ENCODE measurements at places on chromosomes 3 and 15. TPM values are rescaled to one million over a fixed set of nuclear protein-coding genes. Genes with fewer than 3 reads are reported as not detected.

Gene PIF1
- 1.5 TPM for total RNA-seq

Gene C3orf49
- not detected for total RNA-seq

GRCh38 chr15:70284438-70285214 lies 186.9 kb upstream of the TLE3 start:
- DNase-seq = no peak

- no peak for DNase-seq
Observed at GRCh38 chr3:105579439-105579838, 212.7 kb downstream of the ALCAM start.

DNA sequence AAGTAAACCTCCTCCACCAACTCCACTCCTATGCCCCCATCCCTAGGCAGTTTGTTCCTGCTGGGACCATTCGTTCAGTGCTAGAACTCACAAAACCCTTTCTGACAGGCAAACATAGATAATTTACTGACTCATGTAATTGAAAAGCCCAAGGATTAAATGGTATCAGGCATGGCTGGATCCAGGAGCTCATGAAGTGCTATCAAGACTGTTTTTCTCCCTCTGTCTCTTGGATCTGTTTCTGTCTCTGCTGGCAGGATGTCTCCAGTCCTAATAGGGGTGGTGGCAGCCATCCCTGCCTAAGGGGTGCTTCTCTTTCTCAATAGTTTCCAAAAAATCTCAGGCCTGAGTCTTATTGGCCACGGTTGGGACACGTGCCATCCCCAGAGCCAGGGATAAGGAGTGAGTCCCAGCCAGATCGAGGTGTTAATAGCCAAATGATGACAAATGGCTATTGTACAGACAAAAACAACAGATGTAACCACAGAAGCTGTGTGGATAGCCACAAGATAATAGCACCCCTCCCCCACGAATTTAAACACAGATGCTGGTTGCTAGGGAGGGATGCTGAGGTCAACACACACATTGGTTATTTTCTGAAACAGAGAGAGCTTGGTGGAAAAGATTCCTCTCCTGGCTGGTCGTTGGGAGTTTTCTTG lies 168.6 kb downstream of the SHQ1 start:
- no peak for DNase-seq

DNA sequence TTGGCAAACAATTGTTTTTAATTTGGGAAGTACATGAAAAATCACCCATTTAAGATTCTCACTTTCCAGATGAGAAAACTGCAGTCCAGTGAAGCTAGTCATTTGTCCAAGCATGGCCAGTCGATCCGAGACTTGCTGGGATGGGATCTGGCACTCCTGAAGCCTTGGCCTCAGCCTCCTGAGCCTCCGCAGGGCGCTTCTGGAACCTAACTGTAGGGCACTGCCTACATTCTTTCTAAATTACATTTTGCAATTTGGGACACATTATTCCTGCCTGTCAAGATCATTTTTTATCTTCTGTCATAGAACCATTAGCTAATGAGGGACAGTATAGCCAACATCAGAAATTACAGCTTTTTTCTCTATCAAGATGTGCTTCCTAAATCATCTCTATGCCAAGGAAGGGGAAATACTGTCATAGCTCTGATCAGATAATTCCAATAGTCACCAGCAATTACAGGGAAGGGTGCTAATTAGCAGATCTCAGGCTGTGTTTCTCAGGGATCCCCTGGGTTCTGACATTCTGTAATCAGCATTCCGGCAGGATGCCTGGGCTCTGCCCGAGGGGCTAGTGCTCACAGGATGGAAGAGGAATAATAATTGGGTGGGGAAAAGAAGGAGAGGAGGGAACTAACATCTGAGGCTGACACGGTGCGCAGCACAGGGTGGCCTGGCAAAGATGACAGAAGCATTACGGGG lies 28.3 kb downstream of the ANAPC13 start:
- DNase-seq = no peak
